Psoas muscle (tissue), 8 donors: ENCODE measurements at places on chromosomes 2 and 18.

DNA sequence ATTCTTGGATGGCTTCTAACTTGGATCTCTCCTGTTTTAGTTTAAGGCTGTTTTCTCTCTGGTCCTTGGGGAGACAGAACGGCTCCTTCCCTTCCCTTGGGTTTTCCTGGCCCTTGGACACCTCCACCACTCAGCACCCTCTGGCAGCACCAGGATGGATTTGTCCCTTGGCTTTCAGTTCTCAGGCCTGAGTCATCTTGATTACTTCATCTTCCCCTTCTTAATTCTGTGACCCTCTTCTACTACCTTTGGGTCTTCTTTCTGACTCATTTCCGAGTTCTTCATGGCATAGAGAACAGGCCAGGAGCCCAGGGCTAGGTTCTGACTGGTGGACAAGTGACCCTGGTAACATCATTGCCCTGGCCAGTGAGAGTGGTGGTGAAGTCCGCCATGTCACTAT is 14.9 kb downstream of the IGFBP2 start:
- H3K4me1 ChIP-seq, result no peaks in the 10 kb centered on the region
- H3K4me3 ChIP-seq, result no peak overlapping the region
- H3K27me3 ChIP-seq, result no peaks in the 10 kb centered on the region
- no peak overlapping the region for H3K27ac ChIP-seq
- H3K36me3 ChIP-seq, result no peaks in the 10 kb centered on the region
- DNase-seq, result no peak

GRCh38 chr18:74050807-74051206 is 96.8 kb downstream of the FBXO15 start:
- H3K4me3 ChIP-seq, result no peak overlapping the region
- no peaks in the 10 kb centered on the region for H3K4me1 ChIP-seq
- H3K27ac ChIP-seq, result no peak overlapping the region
- no peaks in the 10 kb centered on the region for H3K36me3 ChIP-seq
- no peak for DNase-seq

DNA sequence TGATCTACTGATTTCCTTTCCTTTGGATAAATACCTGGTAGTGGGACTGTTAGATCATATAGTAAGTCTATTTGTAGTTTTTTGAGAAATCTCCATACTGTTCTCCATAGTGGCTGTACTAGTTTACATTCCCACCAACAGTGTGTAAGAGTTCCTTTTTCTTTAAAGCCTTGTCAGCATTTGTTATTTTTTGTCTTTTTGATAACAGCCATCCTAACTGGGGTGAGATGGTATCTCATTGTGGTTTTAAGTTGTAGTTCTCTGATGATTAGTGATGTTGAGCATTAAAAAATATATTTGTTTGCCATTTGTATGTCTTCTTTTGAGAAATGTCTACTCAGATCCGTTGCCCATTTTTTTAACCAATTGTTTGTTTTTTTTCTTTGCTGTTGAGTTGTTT is 33.9 kb upstream of the EPG5 start:
- H3K4me1 ChIP-seq, result no peaks in the 10 kb centered on the region
- no peak overlapping the region for H3K4me3 ChIP-seq
- no peak for DNase-seq
- H3K36me3 ChIP-seq, result peaks cover 12% of the 10 kb centered on the region

GRCh38 chr18:39497821-39498220 is 1932.2 kb upstream of the CELF4 start:
- no peaks in the 10 kb centered on the region for H3K36me3 ChIP-seq
- no peak overlapping the region for H3K27ac ChIP-seq
- no peaks in the 10 kb centered on the region for H3K27me3 ChIP-seq
- no peak for DNase-seq
- no peak overlapping the region for H3K4me3 ChIP-seq

- H3K27ac ChIP-seq, result peak overlapping the region; percentile 51
- H3K4me3 ChIP-seq, result no peak overlapping the region
- no peak for DNase-seq
- H3K4me1 ChIP-seq, result peaks cover 8% of the 10 kb centered on the region
Observed at GRCh38 chr2:184004289-184004947, 593.9 kb upstream of the ZNF804A start.

GRCh38 chr2:64957109-64957903 is 31.9 kb upstream of the SLC1A4 start:
- peaks cover 15% of the 10 kb centered on the region for H3K4me1 ChIP-seq
- no peak for DNase-seq
- peak overlapping the region; percentile 50 for H3K27ac ChIP-seq
- H3K4me3 ChIP-seq, result no peak overlapping the region
- H3K27me3 ChIP-seq, result no peaks in the 10 kb centered on the region

DNA sequence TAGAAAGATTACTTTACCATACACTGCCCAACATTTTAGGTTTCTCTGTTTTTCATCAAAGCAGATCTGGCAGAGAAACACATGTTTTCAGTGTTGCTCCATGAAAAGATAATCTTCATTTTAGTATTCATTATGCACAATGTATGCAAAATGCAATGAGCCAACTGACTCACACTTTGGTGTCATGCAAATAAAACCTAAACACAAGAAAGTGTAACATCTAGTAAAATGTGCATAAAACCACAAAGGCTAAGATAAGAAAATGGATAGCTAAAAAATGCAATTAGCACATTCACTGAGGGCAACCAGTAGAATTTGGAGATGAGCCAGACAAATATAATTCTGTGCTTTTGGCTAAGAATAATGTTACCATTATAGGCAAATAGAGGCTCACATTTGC is 203.5 kb upstream of the UBE2E3 start:
- no peaks in the 10 kb centered on the region for H3K36me3 ChIP-seq
- no peak for DNase-seq
- H3K27me3 ChIP-seq, result no peaks in the 10 kb centered on the region
- no peak overlapping the region for H3K27ac ChIP-seq
- H3K4me1 ChIP-seq, result peaks cover 5% of the 10 kb centered on the region

DNA sequence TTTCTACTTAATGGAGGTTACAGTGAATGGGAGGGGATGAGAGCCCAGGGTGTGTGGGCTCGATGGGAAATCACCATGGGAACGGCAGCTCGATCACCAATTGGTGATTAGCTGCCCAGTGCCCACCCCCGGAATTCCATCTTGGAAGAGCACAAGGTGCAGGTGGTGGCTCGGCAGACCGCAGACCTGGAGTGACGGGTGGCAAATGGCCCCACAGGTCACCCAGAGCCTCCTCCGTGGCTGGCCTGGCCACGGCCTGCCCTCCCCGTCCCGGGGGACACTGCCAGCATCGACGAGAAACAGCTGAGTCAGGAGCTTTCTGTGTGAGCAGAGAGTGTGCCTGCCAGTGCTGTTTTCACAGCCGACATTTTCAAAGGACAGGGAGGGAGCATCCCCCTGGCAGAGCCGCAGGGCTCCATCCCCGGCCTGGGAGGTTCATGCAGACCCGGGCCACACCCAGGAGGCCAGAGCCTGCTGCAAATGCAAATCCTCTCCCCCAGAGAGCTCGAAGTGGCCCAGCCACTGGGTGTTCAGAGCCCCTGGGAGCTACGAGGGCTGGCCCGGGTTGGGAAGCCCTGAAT is 176.4 kb upstream of the MYT1L start:
- H3K4me3 ChIP-seq, result no peak overlapping the region
- H3K27me3 ChIP-seq, result no peaks in the 10 kb centered on the region
- H3K4me1 ChIP-seq, result no peaks in the 10 kb centered on the region
- no peak for DNase-seq

GRCh38 chr2:129861666-129862288 is 117.7 kb upstream of the RAB6C start:
- no peak overlapping the region for H3K27ac ChIP-seq
- H3K36me3 ChIP-seq, result no peaks in the 10 kb centered on the region
- H3K4me3 ChIP-seq, result no peak overlapping the region
- DNase-seq, result no peak

- H3K4me3 ChIP-seq, result peak overlapping the region; percentile 4
- no peaks in the 10 kb centered on the region for H3K36me3 ChIP-seq
- DNase-seq, result peak; percentile 31
- H3K27me3 ChIP-seq, result no peaks in the 10 kb centered on the region
Observed at GRCh38 chr2:239264492-239264837, 136.4 kb downstream of the HDAC4 start.

DNA sequence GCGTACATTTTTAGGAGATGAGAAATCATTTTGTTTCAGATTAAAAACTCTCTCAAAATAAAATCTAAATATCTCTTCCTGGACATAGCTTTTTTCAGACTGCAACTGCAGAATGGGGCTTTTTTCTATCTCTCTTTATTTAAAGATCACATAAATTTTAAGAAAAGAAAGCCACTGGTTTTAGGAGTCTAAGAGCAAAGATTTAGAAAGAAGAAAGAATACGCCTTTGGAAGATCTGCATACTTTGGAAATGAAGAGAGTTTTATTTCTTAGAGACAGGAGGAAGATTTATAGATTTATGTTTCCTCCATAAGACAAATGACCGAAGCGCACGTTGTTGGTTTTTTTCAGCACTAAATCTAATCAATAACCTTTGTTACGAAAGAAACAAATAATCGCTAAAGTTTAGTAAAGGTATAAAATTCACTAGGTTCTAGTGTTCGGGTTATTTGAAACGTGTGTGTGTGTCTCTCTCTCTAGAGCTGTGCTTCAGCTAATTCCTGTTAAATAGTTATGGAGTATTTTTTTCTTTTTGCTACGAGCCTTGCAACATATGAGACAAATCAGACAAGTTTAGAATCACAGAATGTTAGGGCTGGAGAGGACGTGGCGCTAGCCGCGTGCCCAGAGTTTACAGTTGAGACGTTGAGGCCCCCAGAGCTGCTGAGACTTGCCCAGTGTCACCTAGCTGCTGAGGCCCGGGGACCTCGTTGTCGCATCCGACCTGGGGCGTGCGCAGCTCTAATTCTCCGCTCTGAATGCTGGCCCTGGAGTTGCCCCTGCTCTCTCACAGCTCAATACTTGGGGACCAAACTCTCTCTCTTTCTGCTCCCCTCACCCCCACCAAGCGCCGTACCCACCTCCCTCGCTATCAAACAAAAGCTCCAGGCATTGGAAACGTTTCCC is 69.9 kb downstream of the CTAGE1 start:
- H3K4me1 ChIP-seq, result peaks cover 7% of the 10 kb centered on the region
- H3K27ac ChIP-seq, result no peak overlapping the region
- H3K27me3 ChIP-seq, result peaks cover 50% of the 10 kb centered on the region
- H3K36me3 ChIP-seq, result no peaks in the 10 kb centered on the region
- no peak for DNase-seq

DNA sequence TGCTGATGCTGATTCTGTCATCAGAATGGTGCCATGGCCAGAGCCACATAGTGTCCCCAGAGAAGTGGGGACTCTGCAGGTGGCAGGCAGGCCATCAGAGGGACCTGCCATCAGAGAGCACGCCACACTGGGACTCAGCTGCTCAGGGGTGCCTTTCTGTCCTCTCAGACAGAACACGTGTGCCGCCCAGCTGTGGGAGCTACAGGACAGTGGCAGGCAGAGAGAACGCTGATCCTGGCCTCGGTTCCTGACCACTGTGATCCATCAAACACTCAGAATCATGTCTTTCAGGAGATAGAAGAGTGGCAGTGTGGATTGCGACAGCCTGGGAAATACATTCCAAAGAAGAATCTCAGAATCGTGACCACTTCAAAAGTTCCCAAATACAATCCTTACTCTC is 497.2 kb upstream of the SALL3 start:
- H3K4me3 ChIP-seq, result no peak overlapping the region
- DNase-seq, result no peak
- H3K27me3 ChIP-seq, result no peaks in the 10 kb centered on the region
- no peaks in the 10 kb centered on the region for H3K36me3 ChIP-seq
- no peaks in the 10 kb centered on the region for H3K4me1 ChIP-seq
